ENCODE measurements at places on chromosomes 16 and 17.
A peak's percentile ranks its signal among the peaks of the same experiment; 100 is the strongest.

GRCh38 chr16:46885960-46886763 is 2.0 kb downstream of the GPT2 start:
- no peak for DNase-seq

DNA sequence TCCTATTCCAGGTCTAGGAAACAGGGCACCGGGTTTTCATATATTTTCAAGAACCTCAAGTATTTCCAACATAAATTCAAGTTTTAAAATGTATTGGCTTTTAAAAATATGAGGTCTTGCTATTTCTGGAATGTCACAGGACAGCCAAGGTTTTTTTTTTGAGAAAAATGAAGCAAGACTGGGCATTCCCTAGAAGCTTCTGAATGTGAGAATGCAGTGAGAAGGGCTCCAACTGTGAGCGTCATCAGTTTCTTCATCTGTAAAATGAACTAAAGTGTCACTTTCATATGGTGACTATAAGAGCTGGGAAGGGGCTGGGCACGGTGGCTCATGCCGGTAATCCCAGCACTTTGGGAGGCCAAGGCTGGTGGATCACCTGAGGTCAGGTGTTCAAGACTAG is 455.8 kb upstream of the MAF start:
- DNase-seq: no peak

DNA sequence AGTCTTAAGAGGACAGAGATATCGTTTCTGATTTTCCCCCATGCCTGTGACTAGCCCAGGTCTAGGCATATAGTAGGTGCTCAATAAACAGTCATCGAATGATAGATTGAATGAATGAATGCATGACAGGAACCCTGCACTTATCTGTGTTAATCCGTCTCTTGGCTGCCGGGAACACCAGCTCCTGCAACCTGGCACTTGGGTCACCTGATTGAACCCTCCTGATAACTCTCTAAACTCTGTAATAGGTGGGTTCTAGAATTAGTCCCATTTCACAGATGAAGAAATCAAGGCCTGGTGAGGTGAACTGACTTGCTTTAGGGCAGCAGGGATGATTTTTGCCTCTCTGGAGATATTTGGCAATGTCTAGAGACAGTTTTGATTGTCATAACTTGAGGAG is 43.7 kb downstream of the ABCC1 start:
- no peak for DNase-seq

DNA sequence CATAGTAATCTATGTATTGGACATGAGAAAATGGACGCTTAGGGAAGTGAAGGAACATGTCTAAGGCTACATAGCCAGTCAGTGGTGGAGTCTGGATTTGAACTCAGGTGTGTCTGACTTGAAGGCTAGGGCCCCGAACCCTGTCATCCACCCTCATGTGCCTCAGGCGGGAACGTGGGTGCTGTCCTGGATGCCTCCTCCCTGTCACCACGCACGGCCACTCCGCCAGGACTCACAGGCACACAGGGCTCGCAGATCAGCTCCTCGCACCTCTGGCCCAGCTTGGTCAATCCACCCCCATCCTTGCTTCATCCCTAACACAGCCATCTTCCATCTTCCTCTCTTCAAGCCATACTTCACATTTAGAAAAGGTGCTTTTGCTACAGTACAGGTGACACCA is 154.7 kb downstream of the KCNJ12 start:
- DNase-seq: no peak

DNA sequence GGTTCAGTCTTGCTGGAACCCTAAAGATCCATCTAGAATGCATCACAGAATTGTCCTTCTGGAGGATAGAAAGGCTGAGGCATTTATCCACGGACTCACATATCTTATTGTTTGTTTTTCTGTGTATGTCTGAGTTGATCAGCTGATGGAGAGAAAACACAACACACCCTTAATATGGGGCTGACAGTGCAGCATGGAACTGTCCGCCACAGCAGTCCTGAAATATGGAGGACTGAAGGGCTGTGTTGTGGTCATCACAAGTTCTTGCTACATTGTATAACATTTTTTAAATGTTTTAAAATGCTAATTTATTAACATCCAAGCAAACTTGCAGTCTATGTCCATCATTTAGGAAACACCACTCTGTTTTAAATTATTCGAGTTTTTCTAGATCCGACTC is 448.9 kb upstream of the ERCC4 start:
- DNase-seq: no peak

DNA sequence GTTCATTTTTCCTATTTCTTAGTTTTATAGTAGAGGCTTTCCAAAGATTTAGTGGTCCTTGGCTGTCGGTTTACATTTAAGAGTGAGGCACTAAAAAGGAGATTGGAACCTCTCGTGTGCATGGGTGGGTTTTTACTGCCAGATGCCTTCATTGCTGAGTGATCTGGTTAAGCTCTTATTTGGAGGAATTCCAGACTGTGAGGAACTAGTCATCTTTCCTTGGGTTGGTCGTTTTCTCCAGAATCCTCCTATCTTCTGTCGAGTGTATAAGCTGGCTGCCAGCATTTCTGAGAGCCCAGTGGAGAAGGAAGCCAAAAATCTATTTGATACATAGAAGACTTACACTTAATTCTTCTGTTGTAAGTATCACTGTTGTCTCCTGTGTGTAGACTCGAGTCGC is 22.6 kb downstream of the IST1 start:
- DNase-seq: no peak

DNA sequence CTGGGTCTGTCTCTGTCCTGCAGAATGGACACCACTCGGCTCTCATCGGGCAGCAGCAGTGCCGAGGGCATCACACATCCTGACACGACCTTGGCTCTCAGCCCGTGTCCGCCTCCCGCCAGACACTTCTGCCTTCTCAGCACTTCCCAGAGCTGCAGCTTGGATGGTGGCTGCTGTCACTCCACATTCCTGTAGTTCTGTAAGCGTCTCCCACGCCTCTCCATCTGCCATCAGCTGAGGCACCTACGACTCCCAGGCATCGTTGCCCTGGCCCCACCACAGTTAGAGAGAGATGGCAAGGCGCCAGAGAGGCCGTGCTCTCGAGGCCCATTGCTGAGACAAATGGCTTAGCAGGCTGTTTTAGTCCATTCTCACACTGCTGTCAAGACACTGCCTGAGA is 195.9 kb upstream of the CHMP6 start:
- DNase-seq: peak; percentile 29

DNA sequence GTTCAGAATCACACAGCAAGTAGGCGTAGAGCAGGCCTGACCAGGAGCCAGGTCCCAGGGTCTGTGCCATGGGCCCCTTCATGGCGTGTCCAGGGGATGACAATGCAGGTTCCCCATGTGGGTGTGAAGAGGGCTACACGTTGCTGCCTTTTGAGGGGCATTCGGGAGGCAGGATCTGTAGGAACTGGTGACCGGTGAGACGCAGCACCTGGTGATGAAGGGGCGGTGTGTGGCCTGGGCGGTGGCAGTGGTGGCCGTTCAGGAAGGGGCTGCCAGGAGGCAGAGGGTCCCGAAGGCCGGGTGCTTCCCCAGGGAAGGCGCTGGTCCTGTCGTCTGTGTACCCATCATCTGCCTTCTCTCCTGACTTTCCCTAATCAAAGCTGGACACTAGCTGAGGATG is 34.6 kb downstream of the ZNF750 start:
- no peak for DNase-seq

DNA sequence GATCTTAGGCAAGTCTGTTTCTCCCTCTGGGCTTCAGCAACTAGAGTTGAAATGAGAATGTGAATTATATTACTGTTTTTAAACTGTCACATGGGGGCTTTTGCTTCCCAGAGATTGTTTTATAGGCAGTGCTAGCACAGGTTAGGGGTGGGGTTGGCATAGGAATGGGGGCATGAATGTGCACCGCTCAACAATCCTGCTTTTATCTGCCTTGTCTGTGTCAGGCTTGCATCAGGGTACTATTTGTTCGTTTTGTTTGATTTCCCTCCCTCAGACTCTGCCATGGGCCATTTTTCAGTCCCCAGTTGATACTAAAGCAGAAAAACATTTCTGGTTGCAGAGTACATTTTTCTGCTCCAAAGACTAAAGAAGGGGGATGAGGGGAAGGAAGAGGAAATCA is 34.6 kb upstream of the IRX6 start:
- DNase-seq: no peak

GRCh38 chr16:25372716-25373115 is 115.1 kb upstream of the ZKSCAN2 start:
- DNase-seq: no peak

DNA sequence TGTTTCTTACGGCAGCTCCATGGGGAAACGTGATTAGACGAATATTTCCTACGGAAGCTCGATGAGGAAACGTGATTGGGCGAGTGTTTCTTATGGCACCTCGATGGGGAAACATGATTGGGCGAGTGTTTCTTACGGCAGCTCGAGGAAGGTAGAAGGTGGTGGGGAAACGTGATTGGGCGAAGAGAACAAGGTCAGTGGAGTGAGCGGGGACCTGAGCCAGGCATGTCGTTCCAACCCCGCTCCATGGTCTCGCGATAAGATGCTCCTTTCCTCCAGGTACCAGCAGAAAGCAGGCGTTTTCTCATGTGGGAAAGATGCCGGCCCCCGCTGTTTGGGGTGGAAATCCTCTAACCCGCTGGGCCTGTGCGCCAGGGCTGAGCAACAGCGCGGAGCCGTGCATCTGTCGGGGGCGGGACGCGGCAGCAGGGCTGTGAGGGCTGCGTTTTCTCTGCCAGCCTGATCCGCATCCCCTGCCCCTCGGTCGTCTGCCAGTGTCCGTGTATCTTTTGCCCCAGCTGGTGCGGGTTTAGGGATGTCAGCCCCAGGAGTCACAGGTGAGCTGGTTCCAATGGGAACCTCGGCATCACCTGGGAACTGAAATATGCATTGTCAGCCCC is 25.6 kb upstream of the DOC2B start:
- DNase-seq: no peak

DNA sequence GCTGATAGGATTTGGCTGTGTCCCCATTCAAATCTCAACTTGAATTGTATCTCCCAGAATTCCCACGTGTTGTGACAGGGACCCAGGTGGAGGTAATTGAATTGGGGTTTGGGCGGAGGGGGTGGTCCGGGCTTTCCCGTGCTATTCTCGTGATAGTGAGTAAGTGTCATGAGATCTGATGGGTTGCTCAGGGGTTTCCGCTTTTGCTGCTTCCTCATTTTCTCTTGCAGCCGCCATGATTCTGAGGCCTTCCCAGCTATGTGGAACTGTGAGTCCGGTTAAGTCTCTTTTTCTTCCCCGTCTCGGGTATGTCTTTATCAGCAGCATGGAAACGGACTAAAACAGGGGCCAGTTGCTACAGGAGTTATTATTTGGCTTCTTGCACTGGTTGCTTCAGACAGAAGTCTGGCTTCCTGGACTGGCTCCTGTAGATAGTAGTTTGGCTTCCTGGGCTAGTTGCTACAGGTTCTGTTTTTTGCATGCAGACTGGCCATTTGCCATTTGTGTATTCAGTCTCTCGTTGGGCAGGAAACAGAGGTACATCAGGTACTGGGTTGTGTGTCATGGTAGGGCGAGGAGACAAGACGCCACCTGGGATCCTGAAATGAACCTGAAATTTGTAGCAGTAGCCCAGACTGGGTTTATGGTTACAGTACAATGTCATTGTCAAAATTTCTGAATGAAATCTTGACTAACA is 32.6 kb downstream of the CNTNAP4 start:
- DNase-seq: no peak

GRCh38 chr17:60914078-60914477 is 236.4 kb downstream of the BCAS3 start:
- no peak for DNase-seq

DNA sequence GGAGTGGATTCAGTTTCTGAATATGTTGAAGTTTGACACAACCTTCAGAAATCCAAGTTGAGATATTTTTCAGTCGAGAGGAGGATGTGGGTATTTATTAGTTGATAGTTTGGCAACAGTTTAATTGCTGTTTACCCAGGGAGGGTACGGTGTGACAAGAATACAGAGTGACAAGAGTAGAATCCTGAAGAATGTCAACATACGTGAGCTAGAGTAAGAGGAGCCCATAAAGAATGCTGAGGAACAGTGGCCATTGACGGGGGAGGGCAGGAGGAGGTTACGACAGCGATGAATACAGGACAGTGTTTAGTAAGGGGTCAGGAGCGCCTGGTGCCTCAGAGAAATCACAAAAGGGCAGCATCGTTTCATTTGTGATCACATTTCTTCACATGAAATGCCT is 76.5 kb downstream of the AATF start:
- no peak for DNase-seq

DNA sequence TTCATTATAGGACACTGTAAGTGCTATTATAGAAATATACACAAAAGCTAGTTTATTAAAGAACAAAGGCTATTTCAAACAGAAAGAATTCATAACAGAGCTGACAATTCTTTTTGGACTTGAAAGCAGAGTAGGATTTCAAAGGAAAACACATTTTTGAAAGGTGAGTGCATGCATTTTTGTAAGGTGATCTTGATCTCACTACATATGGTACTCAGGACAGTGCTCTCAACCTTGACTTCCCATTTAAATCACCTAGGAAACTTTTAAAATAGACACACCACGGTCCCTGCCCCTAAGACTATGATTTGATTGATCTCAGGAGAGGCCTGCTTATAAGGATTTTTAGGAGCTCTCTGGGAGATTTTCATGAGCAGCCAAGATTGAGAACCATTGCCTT is 1362.0 kb downstream of the CDH8 start:
- DNase-seq: no peak

GRCh38 chr17:36151891-36152638 is 24.4 kb downstream of the TBC1D3B start:
- DNase-seq: no peak

DNA sequence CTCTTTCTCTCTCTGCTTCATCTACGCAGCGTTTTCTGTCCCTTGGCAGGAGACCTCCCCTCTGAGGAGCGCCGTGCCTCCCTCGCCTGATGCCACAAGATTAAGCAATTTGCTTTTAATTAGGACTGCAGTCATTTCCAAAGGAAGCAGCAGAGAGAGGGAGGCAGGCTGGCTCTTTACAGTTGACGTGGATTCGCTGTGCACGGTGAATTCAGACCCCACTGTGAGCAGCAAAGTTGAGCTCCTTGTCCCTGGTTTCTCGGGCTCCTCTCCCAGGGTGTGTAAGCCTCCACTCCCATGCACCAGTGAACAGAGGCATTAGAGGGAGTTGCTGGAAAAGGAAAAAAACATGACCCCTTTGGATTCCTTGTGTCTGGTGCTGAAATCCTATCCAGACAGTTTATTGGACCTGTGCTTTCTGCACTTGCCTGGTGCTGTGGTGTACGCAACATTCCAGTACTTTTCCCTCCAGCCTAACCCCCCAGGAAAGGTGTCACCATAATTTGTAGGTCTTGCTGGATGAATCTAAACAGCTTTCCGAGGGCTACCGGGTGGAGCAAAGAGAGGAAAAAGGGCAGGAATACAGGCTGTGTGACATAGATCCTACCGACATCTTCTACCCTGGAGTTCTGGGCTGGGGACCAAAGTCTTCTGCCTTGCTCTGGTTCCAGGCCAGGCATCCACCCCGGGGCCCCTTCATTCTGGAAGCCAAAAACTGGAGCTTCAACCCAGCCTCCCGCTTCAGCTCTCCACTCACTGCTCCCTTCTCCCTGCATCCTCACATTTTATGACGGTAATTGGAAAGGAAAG is 171.0 kb downstream of the MAF start:
- DNase-seq: no peak

GRCh38 chr17:77691216-77692085 is 267.1 kb upstream of the TNRC6C start:
- no peak for DNase-seq

- no peak for DNase-seq
Measured at GRCh38 chr16:85365120-85365519, 248.0 kb upstream of the GSE1 start.

Data from DMS 273 treated with DMSO at 0.1 percent for 48 hours (cell line).